ENCODE measurements at places on chromosomes 3 and 15.

DNA sequence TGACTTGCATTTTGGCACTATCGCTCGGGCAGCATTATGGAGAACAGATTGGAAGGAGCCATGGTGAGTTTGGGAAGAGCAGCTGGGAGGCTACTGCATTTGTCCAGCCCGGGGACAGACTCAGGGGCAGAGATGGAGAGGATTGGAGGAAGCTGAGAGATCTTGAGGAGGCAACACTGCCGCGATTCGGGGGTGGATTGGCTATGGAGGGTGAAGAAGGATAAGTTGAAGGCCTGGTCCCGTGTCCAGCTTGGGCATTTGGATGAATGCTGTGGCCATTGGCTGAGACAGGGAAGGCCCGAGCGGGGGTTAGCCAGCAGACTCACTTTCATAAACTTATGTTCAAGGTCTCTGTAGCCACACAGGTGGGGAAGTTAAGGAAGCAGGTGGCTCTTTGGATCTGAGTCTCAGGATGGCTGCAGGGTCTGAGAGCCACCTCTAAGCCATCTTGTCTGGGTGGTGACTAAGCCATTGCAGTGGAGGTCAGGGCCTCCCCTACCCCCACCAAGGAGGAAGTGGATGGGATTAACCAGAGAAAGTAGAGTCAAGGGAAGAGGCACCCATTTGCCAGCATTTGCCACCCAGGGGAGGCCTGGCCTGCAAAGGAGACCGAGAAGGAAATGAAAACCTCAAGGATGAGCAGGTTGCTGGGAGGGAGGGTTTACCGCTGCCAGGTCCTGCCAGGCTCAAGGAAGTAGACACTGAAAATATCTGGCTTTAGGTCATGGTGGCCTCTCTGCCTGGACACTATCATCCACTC, 144.0 kb upstream of the TLE3 start:
- DNase-seq = no peak

GRCh38 chr15:82958638-82959037, 6.1 kb upstream of the HOMER2 start:
- DNase-seq = no peak

DNA sequence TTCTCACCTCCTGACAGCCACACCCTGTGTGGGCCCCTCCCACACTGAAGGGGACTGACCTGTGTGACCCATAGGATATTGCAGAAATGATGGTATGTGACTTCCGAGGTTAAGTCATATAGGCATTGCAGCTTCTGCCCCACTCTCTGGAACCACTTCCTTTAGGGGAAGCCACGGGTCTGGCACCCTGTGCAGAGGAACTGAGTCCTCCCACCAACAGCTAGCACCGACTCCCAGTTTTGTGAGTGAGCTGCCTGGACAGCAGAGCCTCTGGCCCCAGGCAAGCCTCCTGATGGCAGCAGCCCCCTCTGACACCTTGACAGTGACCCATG, 24.6 kb upstream of the SLC6A6 start:
- no peak for DNase-seq

- no peak for DNase-seq
Observed at GRCh38 chr3:119497820-119498185, 544 bp upstream of the TIMMDC1 start.

DNA sequence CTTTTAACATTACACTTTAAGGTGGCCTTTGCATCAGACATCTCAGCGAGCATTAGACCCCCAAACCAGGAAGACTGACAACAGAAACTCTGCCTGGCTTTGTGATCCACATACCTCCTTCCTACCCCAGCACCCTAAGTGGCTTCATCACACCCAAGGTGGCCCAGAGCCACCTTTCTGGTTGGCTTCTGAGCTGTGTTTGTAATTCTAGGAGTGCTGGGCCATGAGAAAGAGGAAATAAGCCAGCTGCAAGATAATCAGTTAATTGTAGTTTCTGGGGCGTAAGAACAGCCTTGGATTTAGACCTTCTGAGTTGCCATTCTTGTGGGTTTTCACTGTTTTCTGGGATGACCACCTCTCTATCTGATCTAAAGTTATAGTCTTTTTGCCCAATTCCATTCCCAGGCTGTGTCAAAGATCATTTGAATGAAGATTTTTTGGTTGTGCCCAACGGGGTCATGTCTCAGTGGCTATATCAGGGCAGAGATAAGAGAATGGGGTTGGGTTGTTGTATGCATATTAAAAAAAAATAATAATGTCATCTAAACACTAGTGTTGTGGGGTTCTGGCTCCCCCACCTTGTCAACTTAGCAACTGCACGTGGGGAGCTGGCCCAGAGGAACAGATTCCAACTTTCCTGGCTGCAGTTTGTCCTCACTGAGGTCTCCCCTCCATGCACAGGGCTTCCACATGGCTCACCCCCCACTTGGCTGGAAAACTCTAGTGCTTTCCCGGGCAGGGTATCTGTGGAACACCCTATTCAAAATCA, 234.8 kb upstream of the WNT5A start:
- no peak for DNase-seq

- DNase-seq = no peak
Observed at GRCh38 chr15:92747047-92747446, 91.5 kb upstream of the FAM174B start.

All from CMK (cell line).